Activated naive CD8-positive, alpha-beta T cell treated with anti-CD3 and anti-CD28 coated beads, Interleukin-2, amount 10 ng/mL, durations not matched to agents 7 days and 5 days (primary cell): ENCODE measurements at places on chromosomes 7 and 10. TPM values are rescaled to one million over a fixed set of nuclear protein-coding genes. Genes with fewer than 3 reads are reported as not detected.
A peak's percentile ranks its signal among the peaks of the same experiment; 100 is the strongest.

GRCh38 chr10:103967448-103968071 is 620 bp downstream of the SLK start:
- no peak for DNase-seq

GRCh38 chr7:39948956-39949928 is 814 bp upstream of the CDK13 start:
- DNase-seq, result peak; percentile 97

- DNase-seq, result peak; percentile 37
These were observed 58.9 kb downstream of the PRKAR2B start for GRCh38 chr7:107103369-107103768.

The SFRP4 gene
- not detected for total RNA-seq

The PRTFDC1 gene
- 2.0 TPM for total RNA-seq

DNA sequence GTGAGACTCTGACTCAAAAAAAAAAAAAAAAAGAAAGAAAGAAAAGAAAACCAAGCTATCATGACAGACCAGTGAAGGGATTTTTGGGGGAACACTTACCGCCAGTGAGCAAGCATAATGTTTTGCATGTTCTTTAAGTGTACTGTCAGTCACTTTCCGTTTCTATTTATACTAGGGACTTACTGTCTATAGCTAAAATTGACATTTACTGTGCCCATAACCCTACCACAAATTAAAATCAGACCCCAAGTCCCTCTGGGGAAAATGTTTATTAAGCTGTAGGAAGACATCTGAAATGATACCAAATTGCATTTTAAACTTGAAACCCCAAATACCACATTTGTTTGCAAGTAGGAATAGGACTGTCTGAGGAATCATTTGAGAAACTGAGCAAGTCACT is 252.8 kb downstream of the TRIL start:
- no peak for DNase-seq

- DNase-seq, result no peak
These were observed 60.7 kb downstream of the LHPP start for GRCh38 chr10:124522131-124522932.

The CNPY1 gene
- total RNA-seq, result not detected

GRCh38 chr10:3397231-3397630 is 224.6 kb upstream of the PITRM1 start:
- DNase-seq, result no peak

The WIPF3 gene
- not detected for total RNA-seq

The VWA2 gene
- not detected for total RNA-seq

- DNase-seq, result no peak
These were observed 2.4 kb upstream of the EVX1 start for GRCh38 chr7:27240015-27240731.

- DNase-seq, result no peak
These were observed 28.7 kb upstream of the CD36 start for GRCh38 chr7:80609751-80610150.

- no peak for DNase-seq
These were observed 61.3 kb upstream of the UCN3 start for GRCh38 chr10:5303504-5303903.

The CRHR2 gene
- not detected for total RNA-seq

DNA sequence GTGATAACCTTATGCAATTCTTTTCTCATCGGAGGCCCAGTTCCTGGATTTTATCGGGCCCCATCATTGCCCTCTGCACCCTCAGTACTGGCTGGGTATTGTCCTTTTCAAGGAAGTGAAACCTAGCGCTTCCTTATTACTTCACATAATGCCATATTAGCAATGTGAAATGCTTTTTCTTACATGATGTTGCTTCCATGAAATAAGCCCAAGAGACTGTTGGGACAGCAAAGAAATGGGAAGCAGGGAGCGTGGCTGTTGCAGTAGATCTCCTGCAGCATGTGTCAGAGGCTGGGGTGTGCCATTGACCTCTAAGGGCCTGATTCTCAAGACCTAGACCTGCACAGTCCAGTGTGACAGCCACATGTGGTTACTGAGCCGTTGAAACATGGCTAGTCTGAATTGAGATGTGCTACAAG is 8.1 kb downstream of the CHN2 start:
- DNase-seq, result no peak

GRCh38 chr10:78639629-78640028 is 429.1 kb upstream of the ZMIZ1 start:
- no peak for DNase-seq

- no peak for DNase-seq
These were observed 96.5 kb downstream of the PFKFB3 start for GRCh38 chr10:6299234-6299633.
